ENCODE measurements at places on chromosomes 1 and 21. TPM values are rescaled to one million over a fixed set of nuclear protein-coding genes. Genes with fewer than 3 reads are reported as not detected.

ZNF683 gene
- total RNA-seq = not detected

TSPAN2 gene
- total RNA-seq = 2.5 TPM

RGS8 gene
- total RNA-seq = not detected

CYP4Z1 gene
- not detected for total RNA-seq

PTPN7 gene
- not detected for total RNA-seq

ADAM30 gene
- not detected for total RNA-seq

TEDDM1 gene
- not detected for total RNA-seq

AKNAD1 gene
- 0.27 TPM for total RNA-seq

CZIB gene
- 49.9 TPM for total RNA-seq

LYPD8 gene
- not detected for total RNA-seq

LCE1C gene
- not detected for total RNA-seq

GPR37L1 gene
- total RNA-seq = not detected

ZNF648 gene
- not detected for total RNA-seq

CFAP57 gene
- 0.45 TPM for total RNA-seq
